Panc1 (cell line): ENCODE measurements at places on chromosomes 3 and 15. TPM values are rescaled to one million over a fixed set of nuclear protein-coding genes. Genes with fewer than 3 reads are reported as not detected.

PRSS50 gene
- 0.13 TPM for total RNA-seq

DNAH12 gene
- 0.21 TPM for total RNA-seq

KIF7 gene
- 6.5 TPM for total RNA-seq

MAP1A gene
- total RNA-seq = 1.6 TPM

PPM1L gene
- total RNA-seq = 23.8 TPM
